ENCODE measurements at places on chromosomes 13 and 19.

GRCh38 chr19:16628984-16629691 lies 1.1 kb upstream of the MED26 start:
- DNase-seq: no peak

GRCh38 chr19:35559281-35559659 lies 4.2 kb downstream of the ATP4A start:
- DNase-seq: no peak

DNA sequence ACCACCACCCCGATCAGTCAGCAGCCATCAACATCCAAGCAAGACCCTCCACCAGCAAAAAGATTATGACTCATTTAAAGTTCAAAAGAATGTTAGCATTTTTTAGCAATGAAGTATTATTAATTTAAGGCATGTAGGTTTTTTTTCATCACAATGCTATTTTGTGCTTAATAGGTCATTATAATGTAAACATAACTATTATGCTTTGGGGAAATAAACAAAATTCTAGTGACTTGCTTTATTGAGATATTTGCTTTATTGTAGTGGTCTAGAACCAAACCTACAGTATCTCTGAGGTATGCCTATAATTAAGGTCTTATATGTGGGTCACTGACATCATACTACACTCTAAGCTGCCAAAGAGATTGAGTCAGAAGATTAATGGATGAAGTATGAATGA lies 20.0 kb downstream of the KLF12 start:
- DNase-seq: no peak

GRCh38 chr13:50123862-50124535 lies 108.8 kb downstream of the KCNRG start:
- peak; percentile 86 for DNase-seq

DNA sequence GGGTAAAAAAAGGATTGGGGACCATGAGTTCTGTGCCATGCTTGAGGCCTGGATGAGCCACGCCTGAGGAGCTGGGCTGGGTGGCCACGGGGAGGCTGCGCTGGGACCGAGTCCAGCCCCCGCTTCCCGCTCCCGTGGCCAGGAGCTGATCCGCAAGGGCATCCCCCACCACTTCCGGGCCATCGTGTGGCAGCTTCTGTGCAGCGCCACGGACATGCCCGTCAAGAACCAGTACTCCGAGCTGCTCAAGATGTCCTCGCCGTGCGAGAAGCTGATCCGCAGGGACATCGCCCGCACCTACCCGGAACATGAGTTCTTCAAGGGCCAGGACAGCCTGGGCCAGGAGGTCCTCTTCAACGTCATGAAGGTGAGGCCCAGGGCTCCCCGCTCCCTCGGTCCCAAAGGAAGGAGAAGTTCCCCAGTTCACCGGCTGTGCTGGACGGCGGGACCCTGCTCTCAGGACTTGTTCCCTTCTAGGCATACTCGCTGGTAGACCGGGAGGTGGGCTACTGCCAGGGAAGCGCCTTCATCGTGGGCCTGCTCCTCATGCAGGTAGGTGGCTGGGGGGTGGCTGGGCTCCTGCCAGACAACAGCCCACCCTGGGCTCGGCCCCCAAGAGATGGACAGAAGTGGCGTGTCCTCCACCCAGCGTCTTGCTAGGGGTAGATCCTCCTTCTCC lies 18.9 kb downstream of the EVI5L start:
- no peak for DNase-seq

DNA sequence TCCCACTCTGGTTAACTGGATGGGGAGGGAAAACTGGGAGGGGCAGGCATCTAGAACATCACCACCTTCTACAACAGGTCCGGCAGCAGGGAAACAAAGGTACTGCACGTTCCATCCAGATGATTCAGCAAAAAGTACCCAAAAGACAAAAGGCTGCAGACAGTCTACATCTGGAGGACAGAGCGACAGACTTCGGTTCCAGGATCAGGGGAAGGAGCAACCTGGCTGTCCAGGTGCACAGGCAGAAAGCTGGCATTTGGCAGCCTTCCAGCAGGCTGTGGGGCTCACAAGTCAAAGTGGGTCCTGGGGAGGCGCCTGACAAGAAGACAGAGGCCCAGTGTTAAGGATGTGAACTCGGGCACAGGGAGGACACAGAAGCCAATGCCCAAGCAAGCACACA lies 202.9 kb downstream of the SUCLA2 start:
- no peak for DNase-seq

GRCh38 chr19:40419066-40419612 lies 6.0 kb upstream of the PRX start:
- DNase-seq: no peak

DNA sequence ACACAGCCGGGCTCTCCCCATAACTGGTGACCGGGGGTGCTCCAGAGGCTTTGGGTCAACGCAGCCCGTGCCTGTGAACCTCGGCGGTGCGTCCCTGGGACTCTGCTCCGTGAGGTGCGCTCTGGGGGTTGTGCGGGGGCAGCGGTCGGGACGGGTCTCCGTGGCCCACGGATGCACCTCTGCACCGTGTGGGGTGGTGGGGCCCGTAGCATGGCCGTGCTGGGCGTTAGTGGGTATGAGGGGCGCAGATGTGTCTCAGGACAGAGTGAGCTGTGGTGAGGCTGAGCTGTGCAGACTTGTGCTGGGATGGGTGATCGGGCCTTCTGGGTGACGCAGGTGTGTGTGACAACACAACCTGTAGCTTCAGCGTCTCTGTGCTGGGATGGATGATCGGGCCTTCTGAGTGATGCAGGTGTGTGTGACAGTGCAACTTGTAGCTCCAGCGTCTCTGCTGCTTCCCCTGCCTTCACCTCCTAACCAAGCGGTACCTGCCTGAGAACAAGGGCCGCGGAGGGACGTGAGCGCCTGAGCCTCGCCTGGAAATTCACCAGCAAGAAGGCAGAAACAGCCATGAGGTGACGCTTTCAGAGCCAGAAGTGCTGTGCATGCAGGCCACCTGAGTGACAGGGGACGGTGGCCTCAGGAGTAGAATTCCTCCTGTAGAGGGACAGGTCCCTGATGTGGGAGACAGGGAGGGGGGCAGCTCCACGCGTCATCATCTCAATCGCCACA lies 599 bp downstream of the ZNF331 start:
- DNase-seq: no peak

GRCh38 chr19:5291588-5292193 lies 48.9 kb downstream of the PTPRS start:
- no peak for DNase-seq

DNA sequence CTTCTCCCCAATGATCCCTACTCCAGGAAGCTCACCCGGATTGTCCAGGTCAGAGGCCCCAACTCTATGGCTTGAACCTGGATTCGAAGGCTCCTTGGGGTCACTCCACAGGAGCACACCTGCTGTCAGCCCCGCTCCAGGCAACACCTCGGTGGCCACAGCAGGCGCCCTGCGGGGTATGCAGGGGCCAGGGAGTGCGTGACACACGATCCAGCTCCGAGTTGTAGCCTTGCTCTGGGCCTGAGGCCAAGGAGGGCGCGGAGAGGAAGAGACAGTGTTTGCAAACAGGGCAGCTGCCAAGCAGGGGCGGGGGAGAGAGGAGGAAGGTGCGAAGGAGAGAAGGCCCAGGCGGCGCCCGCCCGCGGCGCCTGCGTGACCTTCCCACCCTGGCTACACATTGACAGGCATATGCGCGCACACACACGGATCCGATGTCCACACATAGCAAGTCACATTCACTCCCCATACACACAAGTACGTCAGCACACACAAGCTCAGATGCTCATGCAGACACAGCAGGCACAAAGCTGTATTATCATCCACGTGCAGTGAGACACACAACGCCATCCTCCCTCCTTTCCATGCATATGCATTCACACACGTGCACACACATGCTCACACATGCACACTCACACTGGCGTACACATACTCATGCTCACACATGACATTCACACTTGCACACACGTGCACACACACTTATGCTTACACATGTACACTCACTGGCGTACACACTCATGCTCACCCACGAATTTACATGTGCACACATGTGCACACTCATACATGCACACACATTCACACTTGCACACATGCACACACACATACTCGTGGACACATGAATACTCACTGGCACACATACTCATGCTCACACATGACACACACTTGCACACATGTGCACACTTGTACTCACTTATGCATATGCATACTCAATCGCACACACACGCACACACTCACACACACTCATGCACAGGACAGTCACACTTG lies 10.4 kb downstream of the SBK2 start:
- no peak for DNase-seq

GRCh38 chr19:10424011-10424637 lies 3.8 kb downstream of the PDE4A start:
- peak; percentile 36 for DNase-seq

GRCh38 chr19:14514215-14514863 lies 3.9 kb downstream of the DNAJB1 start:
- DNase-seq: no peak

- DNase-seq: no peak
Observed at GRCh38 chr13:80881942-80882445, 541.1 kb upstream of the SPRY2 start.

- DNase-seq: no peak
Observed at GRCh38 chr13:110193491-110193890, 113.5 kb downstream of the COL4A1 start.

GRCh38 chr19:3783660-3784584 lies 2.3 kb downstream of the MATK start:
- DNase-seq: peak; percentile 1

- DNase-seq: no peak
Observed at GRCh38 chr19:32751066-32751465, 31.5 kb downstream of the TDRD12 start.

DNA sequence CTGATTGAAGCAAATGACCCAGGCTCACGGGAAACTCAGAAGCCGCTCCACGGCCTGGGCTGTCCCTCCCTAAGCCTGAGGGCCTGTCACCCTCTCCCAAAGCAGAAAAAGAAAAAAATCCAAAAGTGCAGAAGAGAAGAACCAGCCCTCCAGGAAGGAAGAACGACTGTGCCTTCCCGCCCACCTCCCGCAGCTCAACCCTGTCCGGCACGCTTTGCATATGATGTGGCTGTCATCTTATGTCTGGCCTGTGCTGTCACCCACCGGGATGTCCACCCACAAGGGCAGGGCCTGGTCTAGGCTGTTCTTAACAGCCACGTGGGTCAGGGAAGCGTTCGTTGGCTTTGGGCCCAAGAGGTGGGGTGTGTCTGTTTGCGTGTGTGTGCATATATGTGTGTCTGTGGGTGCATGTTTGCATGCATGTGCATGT lies 13.7 kb downstream of the ZBTB7A start:
- DNase-seq: no peak

DNA sequence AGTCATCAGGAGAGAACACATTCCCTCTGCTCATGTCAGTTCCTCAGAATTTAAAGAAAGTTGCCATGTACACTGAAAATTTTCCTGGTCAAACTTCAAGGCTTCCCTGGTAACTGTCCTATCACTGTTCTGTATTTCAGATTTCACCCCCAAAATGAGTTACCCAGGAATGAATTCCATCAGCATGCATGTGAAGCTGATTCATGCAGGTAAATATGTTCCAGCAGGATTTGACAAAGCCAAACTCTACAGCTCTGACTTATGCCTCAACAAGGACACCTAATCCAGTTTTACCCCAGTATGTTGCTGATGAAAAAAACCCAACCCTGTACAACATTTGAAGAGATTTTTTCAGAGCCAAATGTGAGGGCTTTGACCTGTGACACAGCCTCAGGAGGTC lies 21.5 kb downstream of the LIG4 start:
- no peak for DNase-seq

GRCh38 chr19:14031719-14032480 lies at the start of gene IL27RA:
Gene IL27RA, plus strand, starts transcription at chr19:14031762. Its CDS starts 111 bp downstream, at chr19:14031873.
- DNase-seq: peak; percentile 57

GRCh38 chr19:7418596-7418995 lies 69.9 kb downstream of the ARHGEF18 start:
- no peak for DNase-seq

GRCh38 chr19:47754206-47755064 lies 9.1 kb downstream of the NOP53 start:
- DNase-seq: no peak

DNA sequence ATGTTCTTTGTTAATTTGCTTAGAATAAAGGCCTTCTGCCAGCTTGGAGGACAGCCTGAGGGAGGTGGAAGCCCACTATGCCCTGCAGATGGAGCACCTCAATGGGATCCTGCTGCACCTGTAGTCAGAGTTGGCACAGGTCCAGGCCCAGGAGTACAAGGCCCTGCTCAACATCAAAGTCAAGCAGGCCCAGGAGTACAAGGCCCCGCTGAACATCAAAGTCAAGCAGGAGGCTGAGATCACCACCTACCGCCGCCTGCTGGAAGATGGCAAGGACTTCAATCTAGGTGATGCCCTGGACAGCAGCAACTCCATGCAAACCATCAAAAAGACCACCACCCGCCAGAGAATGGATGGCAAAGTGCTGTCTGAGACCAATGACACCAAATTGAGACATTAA lies 41.7 kb downstream of the ZNF85 start:
- no peak for DNase-seq

DNA sequence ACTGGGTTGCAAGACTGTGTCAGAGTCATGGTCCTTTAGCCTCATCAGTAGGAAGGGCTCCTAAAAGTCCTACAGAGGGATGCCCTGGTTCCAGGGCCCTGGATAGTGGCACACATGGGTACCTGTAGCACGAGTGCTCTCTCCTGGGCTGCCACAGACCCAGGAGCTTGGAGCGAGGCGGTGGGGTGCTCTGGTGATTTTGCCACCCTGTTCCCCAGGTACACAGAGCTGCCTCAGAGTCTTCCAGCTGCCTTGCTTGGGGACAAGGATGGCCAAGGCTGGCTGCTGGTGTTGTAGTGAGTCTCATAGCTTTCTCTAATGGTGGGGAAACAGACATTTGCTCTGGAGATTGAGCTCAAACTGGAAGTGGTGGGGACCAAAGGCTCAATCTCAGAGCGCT lies 53.9 kb upstream of the OLFM4 start:
- no peak for DNase-seq

- DNase-seq: no peak
Observed at GRCh38 chr19:49981603-49982593, 20.9 kb upstream of the SIGLEC11 start.

- peak; percentile 66 for DNase-seq
Observed at GRCh38 chr13:111153977-111154332, 38.8 kb downstream of the ARHGEF7 start.

DNA sequence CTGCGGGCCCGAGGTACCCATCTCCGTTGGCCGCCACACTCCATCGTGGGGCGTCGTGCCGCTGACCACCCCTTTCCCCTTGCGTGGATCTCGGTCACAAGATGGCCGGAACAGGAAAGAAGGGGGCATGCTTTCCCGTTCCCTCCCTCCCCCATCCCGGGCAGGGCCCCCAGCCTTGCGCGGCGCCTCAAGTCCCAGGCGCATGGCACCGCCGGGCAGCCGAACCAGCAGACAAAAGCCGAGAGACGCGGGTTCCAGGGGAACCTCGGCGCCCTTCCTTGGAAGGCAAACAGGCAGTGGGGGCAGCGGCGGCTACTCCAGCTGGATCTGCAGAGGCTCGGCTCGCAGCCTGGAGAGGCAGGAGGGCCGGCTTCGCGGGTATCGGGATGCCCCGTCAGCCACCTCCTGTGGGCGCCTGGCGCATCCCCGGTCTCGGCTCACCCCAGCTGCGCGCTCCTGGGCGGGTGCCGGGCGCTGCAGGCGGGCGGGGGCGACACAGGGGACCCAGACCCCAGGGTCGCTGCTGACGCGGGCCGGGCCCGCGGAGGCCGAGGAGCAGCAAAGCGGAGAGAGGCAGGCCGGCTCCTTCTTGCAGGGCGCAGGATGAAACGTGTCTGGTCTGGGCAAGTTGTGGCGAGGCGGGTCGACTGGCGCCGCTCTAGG lies 439 bp downstream of the DZIP1 start:
- DNase-seq: no peak

Data from AML-193 (cell line).